Activated T-helper 1 cell treated with anti-CD3 and anti-CD28 coated beads, Interleukin-2, amount 50 U/mL, for 16 hours (primary cell): ENCODE measurements at places on chromosomes 7 and 10.

GRCh38 chr7:155997431-155998327 is 185.4 kb upstream of the SHH start:
- DNase-seq, result no peak

- no peak for DNase-seq
These were observed 25.0 kb downstream of the RTKN2 start for GRCh38 chr10:62243647-62243997.

DNA sequence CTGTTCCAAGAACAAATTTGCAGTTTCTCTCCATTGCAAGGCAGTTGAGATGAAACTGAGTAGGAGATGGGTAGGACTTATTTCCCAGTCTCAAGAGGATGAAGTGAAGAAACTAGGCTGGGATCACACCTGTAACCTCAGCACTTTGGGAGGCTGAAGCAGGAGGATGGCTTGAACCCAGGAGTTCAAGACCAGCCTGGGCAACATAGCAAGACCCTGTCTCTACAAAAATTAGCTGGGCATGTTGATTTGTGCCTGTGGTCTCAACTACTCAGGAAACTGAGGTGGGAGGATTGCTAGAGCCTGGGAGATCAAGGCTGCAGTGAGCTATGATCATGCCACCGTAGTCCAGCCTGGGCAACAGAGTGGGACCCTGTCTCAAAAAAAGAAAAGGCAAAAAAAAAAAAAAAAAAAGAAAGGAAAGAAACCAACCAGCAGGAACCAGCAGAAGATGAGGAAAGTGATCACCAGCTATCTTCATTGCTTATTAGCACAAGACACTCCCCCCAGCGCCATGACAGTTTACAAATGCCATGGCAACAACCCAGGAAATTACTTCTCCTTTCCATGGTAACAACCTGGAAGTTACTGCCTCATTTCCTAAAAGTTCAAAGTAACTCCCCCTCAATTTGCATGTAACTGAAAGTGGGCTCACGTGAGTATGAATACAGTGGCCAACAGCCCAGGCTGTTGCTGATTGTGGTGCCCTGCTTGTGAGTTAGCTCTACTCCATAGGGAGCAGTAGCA is 18.3 kb upstream of the ST8SIA6 start:
- no peak for DNase-seq

- DNase-seq, result no peak
These were observed 14.2 kb downstream of the DOCK1 start for GRCh38 chr10:126919426-126919825.

DNA sequence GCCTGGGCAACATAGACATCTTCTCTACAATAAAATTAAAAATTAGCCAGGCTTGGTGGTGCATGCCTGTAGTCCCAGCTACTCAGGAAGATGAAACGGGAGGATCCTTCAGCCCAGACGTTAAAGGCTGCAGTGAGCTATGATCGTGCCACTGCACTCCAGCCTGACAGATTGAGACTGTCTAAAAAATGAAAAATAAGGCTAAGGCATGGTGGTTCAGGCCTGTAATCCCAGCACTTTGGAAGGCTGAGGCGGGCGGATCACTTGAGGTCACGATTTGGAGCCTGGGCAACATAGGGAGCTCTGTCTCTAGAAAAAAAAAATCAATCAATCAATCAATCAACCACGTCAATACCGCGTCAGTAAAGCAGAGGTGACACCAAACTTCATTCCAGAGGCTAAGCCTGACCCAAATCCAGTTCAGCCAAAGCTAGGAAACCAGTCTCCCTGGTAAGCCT is 31.1 kb downstream of the MRPS24 start:
- DNase-seq, result no peak

- DNase-seq, result no peak
These were observed 42.9 kb upstream of the LRRC18 start for GRCh38 chr10:48982584-48982983.

GRCh38 chr10:43125274-43125845 is 12.9 kb upstream of the CSGALNACT2 start:
- DNase-seq, result no peak

DNA sequence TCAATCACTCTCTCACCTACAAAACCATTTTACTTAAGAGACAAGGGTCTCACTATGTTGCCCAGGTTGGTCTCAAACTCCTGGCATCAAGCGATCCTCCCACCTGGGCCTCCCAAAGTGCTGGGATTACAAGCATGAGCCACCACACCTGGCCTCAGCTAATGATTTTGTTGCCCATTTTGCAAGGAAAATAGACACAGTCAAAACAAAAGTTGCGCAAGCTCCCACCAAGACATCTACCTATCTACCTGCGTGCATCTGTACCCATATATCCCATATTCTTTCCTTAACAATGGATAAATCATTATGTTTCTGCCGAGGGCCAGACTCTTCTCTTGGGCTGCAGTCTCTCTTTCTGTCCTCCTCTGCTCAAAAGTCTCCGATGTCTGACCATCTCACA is 67.3 kb downstream of the APBB1IP start:
- no peak for DNase-seq

GRCh38 chr10:125083576-125083920 is 76.8 kb downstream of the CTBP2 start:
- DNase-seq, result no peak

- DNase-seq, result no peak
These were observed 141.3 kb upstream of the TNRC18 start for GRCh38 chr7:5564894-5565293.
